ENCODE measurements at places on chromosomes 1 and 21. TPM values are rescaled to one million over a fixed set of nuclear protein-coding genes. Genes with fewer than 3 reads are reported as not detected.
A peak's percentile ranks its signal among the peaks of the same experiment; 100 is the strongest.

GRCh38 chr1:42735477-42736105, 4.4 kb downstream of the CLDN19 start:
- H3K27me3 ChIP-seq: no peaks in the 10 kb centered on the region
- H3K27ac ChIP-seq: no peak overlapping the region
- DNase-seq: no peak
- no peaks in the 10 kb centered on the region for H3K4me1 ChIP-seq

The FCGR2B gene
- total RNA-seq: not detected

The SPRR4 gene
- not detected for total RNA-seq

DNA sequence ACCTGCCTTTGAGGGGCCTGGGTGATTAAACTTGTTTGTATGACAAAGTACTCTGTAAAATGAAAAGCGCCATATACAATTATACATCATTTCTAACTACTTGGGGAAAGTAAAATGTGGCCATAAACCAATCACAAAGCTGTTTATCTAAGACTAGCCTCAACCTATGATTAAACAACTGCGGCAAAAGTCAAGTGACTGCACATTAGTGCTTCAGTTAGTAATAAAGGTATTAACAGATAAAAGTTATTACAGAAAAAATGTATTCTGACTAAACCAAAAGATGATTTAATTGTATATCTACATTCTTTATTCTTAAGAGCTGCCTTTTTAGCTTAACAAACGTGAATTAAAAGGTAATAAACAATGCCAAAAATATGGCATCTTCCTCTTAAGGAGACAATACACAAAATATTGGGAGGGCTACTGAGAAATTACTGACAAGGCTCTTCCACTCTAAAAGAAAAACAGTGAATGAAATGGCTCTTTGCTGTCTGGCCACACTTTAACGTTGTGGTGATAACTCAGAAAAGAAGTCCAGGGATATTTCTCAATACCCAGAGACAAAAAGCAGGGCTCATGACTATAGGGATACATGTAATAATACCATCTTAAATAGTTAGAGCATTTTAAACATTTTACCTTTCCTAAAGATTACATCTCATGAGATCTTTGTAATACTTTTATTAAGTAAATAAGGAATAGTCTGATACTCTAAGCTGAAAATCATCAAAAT, 8.6 kb downstream of the ARHGAP29 start:
- no peak overlapping the region for H3K27ac ChIP-seq
- no peaks in the 10 kb centered on the region for H3K4me1 ChIP-seq
- DNase-seq: no peak
- no peaks in the 10 kb centered on the region for H3K27me3 ChIP-seq

DNA sequence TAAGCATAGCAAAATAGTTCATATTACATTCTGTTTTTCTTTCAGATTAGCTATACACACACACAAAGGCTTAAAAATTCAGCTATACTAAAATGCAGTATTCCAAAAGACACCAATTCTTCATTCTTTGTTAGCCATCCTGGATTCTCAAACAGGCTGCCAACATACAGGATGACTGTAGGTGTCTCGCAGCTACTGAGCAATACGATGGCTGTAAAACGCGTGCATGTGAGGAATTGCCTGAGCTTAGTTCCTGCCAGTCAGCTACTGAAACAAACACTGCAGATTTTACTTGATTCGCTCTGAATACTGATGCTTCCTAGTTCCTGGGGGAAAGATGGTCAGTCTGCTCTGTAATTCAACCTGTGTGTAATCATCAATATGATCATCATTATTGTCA, 24.7 kb upstream of the HMGN1 start:
- no peaks in the 10 kb centered on the region for H3K36me3 ChIP-seq
- H3K4me1 ChIP-seq: peaks cover 11% of the 10 kb centered on the region
- no peaks in the 10 kb centered on the region for H3K27me3 ChIP-seq

DNA sequence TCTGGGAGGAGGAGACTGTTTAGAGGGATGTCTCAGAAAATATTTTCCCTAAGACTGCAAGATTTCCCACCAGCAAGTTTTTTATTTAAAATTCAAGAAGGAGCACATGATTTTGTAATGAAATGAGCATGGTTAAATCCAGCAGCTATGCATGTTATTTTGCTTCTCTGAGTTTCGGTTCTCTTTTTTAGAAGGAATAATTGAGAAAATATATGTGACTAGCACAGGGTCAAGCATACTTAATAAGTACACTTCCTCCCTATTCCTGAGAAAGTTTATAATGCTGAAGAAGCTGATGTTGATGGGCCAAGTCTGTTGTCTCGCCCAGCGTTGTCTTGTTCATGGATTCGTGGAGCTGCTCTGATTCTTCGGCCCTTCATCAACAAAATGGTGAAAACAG, 51.2 kb downstream of the EXO1 start:
- no peaks in the 10 kb centered on the region for H3K27me3 ChIP-seq
- H3K36me3 ChIP-seq: no peaks in the 10 kb centered on the region
- no peak overlapping the region for H3K27ac ChIP-seq
- no peak for DNase-seq

GRCh38 chr1:59163268-59164092, 133.4 kb upstream of the FGGY start:
- H3K4me1 ChIP-seq: no peaks in the 10 kb centered on the region
- DNase-seq: no peak
- H3K4me3 ChIP-seq: no peak overlapping the region
- no peaks in the 10 kb centered on the region for H3K36me3 ChIP-seq

DNA sequence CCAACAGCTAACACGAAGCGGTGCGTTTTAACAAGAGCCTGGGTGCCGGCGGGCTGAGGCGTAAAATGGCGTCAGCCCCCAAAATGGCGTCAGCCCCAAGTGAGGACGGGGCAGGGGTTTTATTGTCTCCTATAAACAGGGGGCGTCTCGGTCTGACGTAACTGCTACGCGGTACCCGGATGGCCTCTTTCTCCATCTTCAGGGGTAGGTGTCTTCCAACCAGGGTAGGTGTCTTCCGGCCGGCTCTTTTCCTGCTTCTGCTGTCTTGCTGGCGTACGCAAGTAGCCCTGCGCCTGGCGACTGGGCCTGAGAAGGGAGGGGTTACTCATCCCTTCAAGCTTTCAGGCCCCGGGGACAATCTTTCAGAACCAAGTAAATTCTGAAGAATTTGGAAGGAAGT, 45.3 kb downstream of the LGR6 start:
- no peak overlapping the region for H3K4me3 ChIP-seq
- no peak overlapping the region for H3K27ac ChIP-seq
- H3K4me1 ChIP-seq: peaks cover 35% of the 10 kb centered on the region
- H3K27me3 ChIP-seq: no peaks in the 10 kb centered on the region

DNA sequence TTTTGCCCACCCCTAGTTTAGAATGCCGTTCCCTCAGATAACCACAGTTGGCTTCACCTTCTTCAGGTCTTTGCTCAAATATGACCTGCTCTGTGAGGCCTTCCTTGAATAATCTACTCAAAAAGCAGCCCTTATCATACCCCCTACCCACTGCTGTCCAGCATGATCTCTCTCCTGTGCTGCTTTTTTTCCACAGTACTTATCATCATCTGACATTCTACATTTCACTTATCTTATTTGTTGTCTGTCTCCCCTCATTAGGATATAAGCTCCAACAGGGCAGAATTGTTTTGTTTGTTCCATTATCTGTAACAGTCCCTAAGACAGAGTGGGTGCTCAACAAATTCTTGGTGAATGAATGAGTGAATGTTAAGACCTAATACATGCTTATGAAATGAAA, 18.1 kb downstream of the USP24 start:
- H3K27me3 ChIP-seq: no peaks in the 10 kb centered on the region
- DNase-seq: no peak
- H3K4me1 ChIP-seq: no peaks in the 10 kb centered on the region
- H3K4me3 ChIP-seq: no peak overlapping the region
- H3K27ac ChIP-seq: no peak overlapping the region
- H3K36me3 ChIP-seq: peaks cover 13% of the 10 kb centered on the region

- DNase-seq: no peak
- no peaks in the 10 kb centered on the region for H3K36me3 ChIP-seq
- no peaks in the 10 kb centered on the region for H3K4me1 ChIP-seq
- no peak overlapping the region for H3K4me3 ChIP-seq
- H3K27me3 ChIP-seq: 0 out of 2 replicates have a peak, but pooled peaks cover 2% of the 10 kb centered on the region
- no peak overlapping the region for H3K27ac ChIP-seq
Observed at GRCh38 chr1:85806236-85806965, 98.2 kb upstream of the ZNHIT6 start.

GRCh38 chr1:19199329-19199968, 10.6 kb downstream of the UBR4 start:
- peaks cover 10% of the 10 kb centered on the region for H3K4me1 ChIP-seq
- peaks cover 77% of the 10 kb centered on the region for H3K36me3 ChIP-seq
- H3K4me3 ChIP-seq: no peak overlapping the region
- no peaks in the 10 kb centered on the region for H3K27me3 ChIP-seq
- H3K27ac ChIP-seq: no peak overlapping the region
- DNase-seq: no peak

DNA sequence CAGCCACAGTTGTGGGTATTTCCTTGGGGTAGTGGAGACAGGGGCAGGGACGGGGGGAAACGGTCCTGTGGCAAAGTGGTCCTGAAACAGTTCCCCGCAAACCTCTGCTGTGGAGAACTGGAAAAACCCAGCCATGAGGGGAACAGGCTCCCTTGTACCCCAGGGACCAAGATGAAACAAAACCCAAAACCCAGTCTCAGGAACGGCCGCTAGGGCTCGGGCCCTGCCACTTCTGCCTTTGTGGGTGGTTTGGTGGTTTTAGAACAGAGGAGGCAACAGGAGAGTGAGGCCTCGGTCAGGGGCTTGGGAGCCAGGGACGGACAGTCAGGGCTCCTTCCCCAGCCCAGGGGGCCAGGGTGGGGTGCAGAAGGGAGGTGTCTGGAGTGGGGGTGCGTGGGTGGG, 24.8 kb upstream of the EDN2 start:
- H3K27me3 ChIP-seq: no peaks in the 10 kb centered on the region
- H3K4me3 ChIP-seq: no peak overlapping the region
- no peak overlapping the region for H3K27ac ChIP-seq
- H3K36me3 ChIP-seq: peaks cover 90% of the 10 kb centered on the region
- no peak for DNase-seq

The GBP2 gene
- 78.2 TPM for total RNA-seq

DNA sequence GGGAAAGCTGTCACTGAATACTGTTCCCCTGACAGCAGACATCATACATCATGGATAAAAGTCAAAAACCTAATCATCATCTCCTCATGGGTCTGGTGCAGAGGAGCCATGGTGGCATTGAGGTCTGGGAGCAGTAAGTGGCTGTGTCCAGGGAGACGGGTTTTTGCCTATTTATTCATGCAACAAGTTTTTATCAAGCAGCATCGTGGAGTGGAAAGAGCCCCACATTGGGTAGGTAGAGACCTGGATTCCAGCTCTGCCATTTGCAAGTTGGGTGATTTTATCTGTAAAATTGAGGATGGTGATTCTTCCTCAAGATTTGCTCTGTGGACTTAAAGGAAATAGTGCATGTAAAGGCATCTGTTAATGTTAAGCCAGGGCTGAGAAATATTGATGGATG, 4.2 kb downstream of the CACHD1 start:
- no peak for DNase-seq
- no peaks in the 10 kb centered on the region for H3K36me3 ChIP-seq
- no peak overlapping the region for H3K27ac ChIP-seq
- peaks cover 17% of the 10 kb centered on the region for H3K4me1 ChIP-seq

DNA sequence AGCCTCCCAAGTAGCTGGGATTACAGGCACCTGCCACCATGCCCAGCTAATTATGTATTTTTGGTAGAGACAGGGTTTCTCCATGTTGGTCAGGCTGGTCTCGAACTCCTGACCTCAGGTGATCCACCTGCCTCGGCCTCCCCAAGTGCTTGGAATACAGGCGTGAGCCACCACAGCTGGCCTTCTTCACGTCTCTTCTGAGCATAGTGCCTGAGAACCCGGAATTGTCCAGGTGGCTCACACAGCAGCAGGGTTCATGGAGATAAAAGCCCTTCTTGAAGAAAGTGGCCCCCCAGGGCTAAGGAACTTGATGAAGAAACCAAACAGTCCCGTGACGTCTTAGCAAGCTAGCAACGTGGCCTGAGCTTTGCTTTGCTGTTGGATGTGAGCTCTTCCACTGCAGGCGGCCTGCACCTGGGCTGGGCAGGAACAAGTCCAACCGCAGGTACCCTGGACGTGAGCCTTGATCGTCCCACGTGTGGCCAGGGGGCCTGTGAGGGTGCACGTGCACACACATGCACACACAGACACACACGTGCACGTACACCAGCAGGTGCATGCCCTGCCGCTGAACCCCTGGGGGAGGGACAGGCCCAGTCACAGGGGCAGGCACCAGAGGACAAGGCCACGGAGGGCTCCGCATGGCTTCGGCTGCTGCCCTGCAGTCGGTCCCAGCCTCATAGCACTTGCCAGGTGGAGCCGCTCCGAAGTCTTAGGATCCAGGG, 23.4 kb upstream of the TRAPPC10 start:
- H3K4me1 ChIP-seq: no peaks in the 10 kb centered on the region
- no peak overlapping the region for H3K4me3 ChIP-seq
- H3K27ac ChIP-seq: no peak overlapping the region

DNA sequence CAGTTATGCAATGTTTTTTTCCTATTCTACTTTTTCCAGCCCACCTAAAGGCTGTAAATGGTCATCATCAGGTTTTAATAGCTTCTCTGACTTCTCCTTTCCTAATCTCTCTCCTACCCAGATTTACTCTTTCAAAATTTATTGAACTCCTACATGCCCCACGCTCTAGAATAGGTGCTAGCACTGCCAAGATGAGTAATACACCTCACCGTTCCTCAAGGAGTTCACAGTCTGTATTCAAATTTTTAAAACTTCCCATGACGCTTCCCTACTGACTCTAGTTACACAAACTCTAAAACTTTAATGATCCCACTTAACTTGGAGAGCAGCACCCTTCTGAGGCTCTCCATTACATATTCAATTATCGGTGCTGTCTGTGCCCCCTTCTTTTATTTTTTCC, 51.6 kb downstream of the ALG14 start:
- H3K4me1 ChIP-seq: peaks cover 58% of the 10 kb centered on the region
- no peak for DNase-seq
- H3K27me3 ChIP-seq: no peaks in the 10 kb centered on the region
- H3K27ac ChIP-seq: peak overlapping the region; percentile 69
- peaks cover 16% of the 10 kb centered on the region for H3K36me3 ChIP-seq
- no peak overlapping the region for H3K4me3 ChIP-seq

- no peak overlapping the region for H3K27ac ChIP-seq
- H3K4me1 ChIP-seq: no peaks in the 10 kb centered on the region
- H3K36me3 ChIP-seq: peaks cover 77% of the 10 kb centered on the region
- no peak for DNase-seq
- no peaks in the 10 kb centered on the region for H3K27me3 ChIP-seq
- no peak overlapping the region for H3K4me3 ChIP-seq
Observed at GRCh38 chr1:11134251-11134897, 34.7 kb upstream of the EXOSC10 start.

DNA sequence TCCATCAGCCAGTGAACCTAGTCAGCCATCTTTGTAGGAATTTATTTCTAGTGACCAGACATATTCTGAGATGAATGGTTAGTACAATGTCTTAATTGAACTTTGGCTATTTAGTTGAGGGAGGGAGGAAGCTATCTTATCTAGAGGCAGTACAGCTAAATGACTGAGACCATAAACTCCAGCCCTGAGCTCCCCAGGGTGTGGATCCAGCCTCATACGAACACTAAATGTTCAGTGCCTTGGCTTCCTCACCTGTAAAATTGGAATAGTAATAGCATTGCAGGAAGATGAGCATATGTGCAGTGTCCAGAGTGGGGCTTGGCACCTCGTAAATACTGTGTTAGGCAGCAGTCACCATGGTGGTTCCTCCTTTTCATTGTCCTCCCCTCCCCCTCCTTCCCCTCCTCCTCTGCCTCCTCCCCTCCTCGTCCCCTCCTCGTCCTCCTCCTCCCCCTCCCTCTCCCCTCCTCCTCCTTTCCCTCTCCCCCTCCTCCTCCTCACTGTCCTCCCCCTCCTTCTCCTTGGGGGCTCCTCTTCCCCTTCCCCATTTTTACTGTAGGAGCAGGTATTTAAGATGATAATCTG, 108.2 kb downstream of the GALNT2 start:
- peaks cover 6% of the 10 kb centered on the region for H3K36me3 ChIP-seq
- H3K27me3 ChIP-seq: no peaks in the 10 kb centered on the region
- H3K27ac ChIP-seq: no peak overlapping the region
- DNase-seq: no peak
- H3K4me1 ChIP-seq: peaks cover 9% of the 10 kb centered on the region
